Naive B cell (primary cell): ENCODE measurements at places on chromosomes 7 and 10. TPM values are rescaled to one million over a fixed set of nuclear protein-coding genes. Genes with fewer than 3 reads are reported as not detected.

- no peaks in the 10 kb centered on the region for H3K36me3 ChIP-seq
- DNase-seq: no peak
- H3K27ac ChIP-seq: no peak overlapping the region
- H3K4me1 ChIP-seq: peaks cover 5% of the 10 kb centered on the region
- H3K4me3 ChIP-seq: no peak overlapping the region
These were observed 89.6 kb upstream of the ITGB1 start for GRCh38 chr10:33047655-33048054.

The RAPGEF5 gene
- 6.8 TPM for polyA plus RNA-seq

- DNase-seq: no peak
- H3K36me3 ChIP-seq: no peaks in the 10 kb centered on the region
- peaks cover 9% of the 10 kb centered on the region for H3K27me3 ChIP-seq
- no peaks in the 10 kb centered on the region for H3K4me1 ChIP-seq
- no peak overlapping the region for H3K27ac ChIP-seq
- no peak overlapping the region for H3K4me3 ChIP-seq
These were observed 87.0 kb upstream of the IGFBP3 start for GRCh38 chr7:46007990-46008643.

The SLC18A3 gene
- polyA plus RNA-seq: not detected

The EEPD1 gene
- polyA plus RNA-seq: not detected

The KAZALD1 gene
- not detected for polyA plus RNA-seq

- H3K4me3 ChIP-seq: no peak overlapping the region
- DNase-seq: no peak
- H3K27ac ChIP-seq: no peak overlapping the region
- H3K4me1 ChIP-seq: peaks cover 8% of the 10 kb centered on the region
These were observed 435.8 kb upstream of the MGMT start for GRCh38 chr10:129030996-129031843.

DNA sequence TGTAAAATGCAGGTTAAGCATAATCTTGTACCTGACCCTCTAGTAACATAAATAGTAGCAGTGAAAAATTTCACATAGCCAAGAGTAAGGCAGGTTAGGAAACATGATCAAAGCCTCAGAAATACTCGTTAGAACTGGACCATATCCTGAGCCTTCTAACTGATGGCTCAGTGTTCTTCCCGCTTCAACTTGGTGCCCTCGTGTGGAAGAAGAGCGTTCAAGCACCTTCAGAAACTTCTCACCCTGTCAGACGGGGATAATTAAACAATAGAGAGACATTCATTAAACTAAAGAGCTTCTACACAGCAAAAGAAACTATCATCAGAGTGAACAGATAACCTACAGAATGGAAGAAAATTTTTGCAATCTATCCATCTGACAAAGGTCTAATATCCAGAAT is 124.5 kb downstream of the MYOF start:
- peaks cover 4% of the 10 kb centered on the region for H3K4me1 ChIP-seq
- no peak overlapping the region for H3K4me3 ChIP-seq
- H3K36me3 ChIP-seq: no peaks in the 10 kb centered on the region
- peaks cover 36% of the 10 kb centered on the region for H3K27me3 ChIP-seq
- no peak for DNase-seq

- H3K27me3 ChIP-seq: peaks cover 6% of the 10 kb centered on the region
- no peak overlapping the region for H3K4me3 ChIP-seq
- no peak overlapping the region for H3K27ac ChIP-seq
- H3K36me3 ChIP-seq: no peaks in the 10 kb centered on the region
These were observed 107.4 kb downstream of the SH3PXD2A start for GRCh38 chr10:103748020-103748419.
